ENCODE measurements at places on chromosomes 3 and 15.

DNA sequence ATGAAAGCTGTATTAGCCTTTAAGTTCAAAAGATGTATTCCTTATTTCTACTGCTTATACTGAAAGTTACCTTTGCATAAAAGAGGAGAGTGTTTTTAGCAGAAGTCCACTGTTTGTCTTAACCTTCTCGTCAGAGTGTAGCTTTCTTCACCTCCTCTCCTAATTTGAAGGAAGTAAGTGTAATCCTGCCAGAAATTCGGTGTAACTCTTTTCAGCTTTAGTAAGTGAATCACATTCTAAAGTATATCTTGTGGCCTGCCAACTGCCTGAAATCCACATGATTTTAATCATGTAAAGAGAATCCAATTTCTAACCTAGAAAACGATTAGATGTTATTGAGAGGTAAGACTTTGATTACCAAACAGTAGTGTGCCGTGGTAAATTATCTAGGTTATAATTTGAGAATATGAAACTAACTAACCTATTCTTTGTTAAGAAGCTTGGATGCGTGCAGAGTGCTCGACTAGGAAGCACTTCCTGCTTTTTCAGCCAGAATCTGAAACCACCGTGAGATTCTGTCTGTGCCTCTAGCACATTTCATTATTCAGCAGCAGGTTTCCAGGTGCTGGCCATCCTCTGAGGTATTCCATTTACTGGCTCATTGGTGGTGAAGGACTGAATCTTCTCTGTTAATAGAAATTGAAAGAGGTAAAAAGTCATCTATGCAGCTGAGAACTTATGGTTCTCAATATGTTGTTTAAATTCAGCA is 7.5 kb downstream of the GYG1 start:
- DNase-seq = no peak

- peak; percentile 86 for DNase-seq
Observed at GRCh38 chr15:60520825-60521368, 42.0 kb upstream of the ICE2 start.

GRCh38 chr3:16809993-16810392 is 74.8 kb upstream of the PLCL2 start:
- no peak for DNase-seq

GRCh38 chr3:194381460-194381875 is 11.9 kb upstream of the LRRC15 start:
- no peak for DNase-seq

- no peak for DNase-seq
Observed at GRCh38 chr3:177410730-177411129, 213.4 kb upstream of the TBL1XR1 start.

Data from stimulated activated CD4-positive, alpha-beta T cell treated with anti-CD3 and anti-CD28 coated beads, Interleukin-2, amount 100 ng/mL, for 24 hours (primary cell).